ENCODE measurements at places on chromosomes 12 and 14. TPM values are rescaled to one million over a fixed set of nuclear protein-coding genes. Genes with fewer than 3 reads are reported as not detected.
A peak's percentile ranks its signal among the peaks of the same experiment; 100 is the strongest.

DNA sequence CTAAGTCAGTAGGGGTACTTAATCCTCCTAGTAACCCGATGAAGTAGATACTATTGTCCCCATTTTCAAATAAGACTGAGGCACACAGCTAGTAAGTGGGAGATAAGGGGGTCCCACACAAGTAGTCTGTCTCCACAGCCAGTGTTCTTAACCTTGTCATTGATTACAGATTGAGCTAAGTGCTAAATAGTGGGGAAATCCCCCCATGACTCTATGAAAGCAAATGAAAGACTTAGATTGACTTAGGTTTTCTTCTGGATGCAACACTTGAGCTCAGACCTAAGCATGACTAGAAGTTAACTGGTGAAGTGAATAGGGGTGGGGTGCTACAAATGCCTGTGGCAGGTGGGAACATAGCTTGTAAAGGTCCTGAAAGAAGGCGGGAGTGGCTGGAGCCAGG lies 73.8 kb downstream of the SYNE2 start:
- DNase-seq = no peak

Gene CLEC4A
- 2.5 TPM for total RNA-seq

Gene CCDC177
- total RNA-seq = 0.33 TPM

- DNase-seq = no peak
These were observed 71.4 kb downstream of the TMEM260 start for GRCh38 chr14:56650979-56651378.

Gene IL23A
- not detected for total RNA-seq

- no peak for DNase-seq
These were observed 233.8 kb downstream of the CACNA1C start for GRCh38 chr12:2286461-2287131.

DNA sequence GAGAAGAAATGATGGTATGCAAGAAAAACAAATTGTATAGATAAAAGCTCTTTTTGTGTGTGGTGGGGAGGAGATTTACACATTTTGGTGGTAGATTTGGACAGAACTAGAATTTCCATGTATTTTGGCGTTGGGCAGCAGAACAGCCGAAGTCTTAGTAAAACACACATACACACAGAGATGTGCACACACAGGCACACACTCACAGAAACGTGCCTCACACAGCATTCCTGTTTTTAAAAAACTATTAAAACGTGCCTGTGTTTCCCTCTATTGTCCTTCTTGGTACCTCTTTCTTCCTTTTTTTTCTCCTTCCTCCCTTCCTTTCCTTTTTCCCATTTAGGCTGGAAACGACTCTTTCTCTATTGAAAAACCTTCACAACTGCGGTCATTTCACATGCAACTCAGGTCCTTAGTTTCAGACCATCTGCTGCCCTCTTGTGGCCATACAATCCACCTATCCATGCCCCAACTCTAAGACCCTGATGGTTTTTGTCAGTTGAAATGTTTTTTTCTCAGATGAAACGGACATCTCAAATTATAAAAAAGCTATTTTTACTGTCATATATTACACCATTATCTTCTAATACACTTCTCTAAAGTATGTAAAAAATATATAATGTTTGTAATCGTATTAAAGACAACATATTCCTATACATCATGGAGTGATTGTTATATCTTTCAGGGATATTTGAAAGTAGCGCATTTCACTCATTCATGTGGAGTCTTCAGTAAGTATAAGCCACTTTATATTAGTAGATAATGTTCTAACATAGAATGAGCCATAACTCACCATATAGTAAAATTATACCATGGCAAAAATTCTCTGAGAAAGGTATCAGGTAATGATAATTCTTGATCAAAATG lies 386.7 kb upstream of the NOVA1 start:
- DNase-seq = peak; percentile 40

Gene DDX51
- 16.7 TPM for total RNA-seq

DNA sequence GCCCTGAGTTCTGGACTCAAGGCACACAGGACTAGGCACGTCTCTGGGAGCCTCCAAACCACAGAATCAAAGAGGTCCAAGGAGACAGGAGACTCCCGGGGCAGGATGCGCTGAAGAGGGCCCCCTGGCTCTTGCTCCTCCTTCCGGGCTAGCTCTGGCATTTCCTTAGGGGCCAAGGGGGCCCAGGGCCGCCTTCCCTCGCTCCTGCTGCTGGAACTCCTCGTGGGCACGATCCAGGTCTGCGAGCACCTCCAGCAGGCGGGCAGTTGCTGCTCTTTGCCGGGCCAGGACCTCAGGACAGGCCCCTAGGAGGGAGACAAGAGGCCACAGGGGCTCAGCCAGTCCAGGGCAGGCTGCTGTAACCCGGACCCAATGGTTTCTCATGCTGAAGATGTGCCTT lies 35.8 kb downstream of the RASAL1 start:
- no peak for DNase-seq

Gene TOMM20L
- total RNA-seq = not detected

DNA sequence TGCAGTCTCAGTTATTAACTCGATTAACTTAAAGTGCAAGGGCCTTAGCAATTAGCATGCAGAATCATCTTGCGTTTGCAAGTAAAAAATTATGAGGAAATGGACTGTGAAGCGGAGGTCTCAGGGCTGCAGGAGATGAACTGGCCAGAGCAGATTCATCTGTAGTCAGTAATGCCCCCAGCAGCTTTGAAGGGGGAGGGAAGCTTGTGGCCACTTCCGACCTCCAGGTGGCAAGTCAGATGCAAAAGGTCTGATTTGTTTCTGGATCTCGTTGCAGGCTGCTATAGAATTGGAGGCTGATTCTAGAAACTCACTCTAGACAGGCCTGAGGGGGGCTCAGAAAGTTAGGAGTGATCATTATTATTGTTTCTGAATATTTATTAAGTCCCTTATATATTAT lies 107.4 kb upstream of the RGS6 start:
- no peak for DNase-seq

DNA sequence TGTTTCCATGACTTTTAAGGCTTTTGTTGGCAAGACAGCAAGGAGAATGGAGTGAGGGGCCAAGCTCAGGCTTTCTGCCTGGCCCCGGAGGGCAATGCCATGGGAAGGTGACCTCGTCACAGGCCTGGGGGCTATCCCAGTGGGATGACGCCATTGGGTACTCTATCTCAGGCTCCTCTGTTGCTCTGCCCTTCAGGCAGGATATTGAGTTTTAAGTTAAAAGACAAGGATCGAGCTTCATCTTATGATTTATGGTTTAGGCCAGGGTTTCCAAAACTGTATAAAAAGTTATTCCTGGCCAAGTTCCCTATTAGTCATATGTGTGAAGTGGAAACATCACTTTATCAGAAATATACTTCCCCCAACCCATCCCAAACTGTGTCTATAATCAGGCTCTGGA lies 127.7 kb downstream of the ZFP36L1 start:
- no peak for DNase-seq

DNA sequence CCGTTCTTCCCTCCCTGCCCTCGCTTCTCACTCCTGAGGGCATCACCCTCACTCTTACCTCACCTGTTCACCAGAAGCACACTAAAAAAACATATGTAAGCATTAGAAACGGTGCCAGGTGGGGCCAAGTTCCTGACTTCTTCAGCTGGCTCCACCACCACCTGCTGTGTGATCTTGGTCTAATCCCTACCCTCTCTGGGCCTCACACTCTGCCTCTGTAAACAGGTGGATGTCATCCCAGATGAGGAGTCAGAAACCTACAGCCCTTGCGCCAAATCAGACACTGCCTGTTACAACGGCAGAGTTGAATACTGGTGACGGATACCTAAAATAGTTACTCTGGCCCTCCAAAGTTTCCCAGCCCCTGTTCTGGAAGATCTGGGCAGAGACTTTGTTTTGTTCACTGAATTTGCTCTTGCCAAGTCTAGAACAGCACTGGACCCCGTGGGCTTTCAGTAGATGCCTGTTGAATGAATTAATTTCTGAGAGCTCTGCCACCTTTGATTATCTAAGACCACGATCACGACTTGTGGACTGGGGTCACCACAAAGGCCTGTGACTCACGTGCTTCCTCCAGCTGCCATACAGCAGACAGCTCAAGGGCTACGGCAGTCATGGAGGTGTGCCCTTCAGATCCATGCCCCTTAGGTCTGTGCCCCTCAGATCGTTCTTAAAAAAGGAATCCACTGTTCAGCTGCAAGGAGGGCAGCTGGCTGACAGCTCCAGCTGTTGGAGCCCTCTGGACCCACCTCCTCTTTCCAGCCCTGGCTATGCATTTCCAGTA lies 71.9 kb downstream of the GSC start:
- no peak for DNase-seq

DNA sequence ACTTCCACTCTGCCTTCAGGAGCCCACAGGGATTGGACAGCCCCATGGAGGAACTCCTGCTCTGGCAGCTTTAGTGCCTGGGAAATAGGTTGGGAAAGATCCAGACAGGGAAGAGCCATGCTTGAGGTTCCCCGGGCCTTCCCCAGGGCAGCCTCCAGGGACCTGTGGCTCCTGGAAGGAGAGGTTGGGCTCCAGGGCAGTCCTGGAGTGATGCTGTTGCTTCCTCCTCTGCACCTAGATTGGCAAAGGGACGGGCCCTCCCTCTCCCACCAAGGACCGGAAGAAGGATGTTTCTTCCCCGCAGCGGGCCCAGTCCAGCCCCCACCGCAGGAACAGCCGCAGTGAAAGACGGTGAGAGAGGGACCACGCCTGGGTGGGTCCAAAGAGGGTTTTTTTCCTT lies 16.5 kb downstream of the VASH1 start:
- DNase-seq = peak; percentile 4

Gene SRSF9
- total RNA-seq = 82.5 TPM

- DNase-seq = no peak
These were observed 149.2 kb upstream of the FUT8 start for GRCh38 chr14:65263177-65263788.

DNA sequence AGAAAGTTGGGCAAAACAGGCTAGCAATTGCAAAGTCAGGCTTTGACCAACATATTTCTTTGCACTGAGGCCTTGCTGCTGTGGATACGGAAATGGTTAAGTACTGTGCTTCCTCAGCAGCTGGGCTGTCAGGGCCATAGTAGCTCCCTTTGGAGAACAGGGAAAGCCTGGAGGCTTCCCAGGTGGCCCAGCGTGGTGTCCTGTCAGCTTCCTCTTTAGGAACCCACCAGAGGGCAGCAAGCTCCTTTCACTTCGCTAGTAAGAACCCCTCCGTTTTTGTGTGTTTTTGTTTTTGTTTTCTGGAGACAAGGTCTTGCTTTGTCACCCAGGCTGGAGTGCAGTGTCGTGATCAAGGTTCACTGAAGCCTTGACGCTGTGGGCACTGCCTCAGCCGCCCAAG lies 1.7 kb upstream of the CFAP251 start:
- no peak for DNase-seq

GRCh38 chr12:128811806-128812205 lies 12.0 kb downstream of the SLC15A4 start:
- no peak for DNase-seq

Gene PRR4
- total RNA-seq = 10.0 TPM

GRCh38 chr14:70931008-70931407 lies 23.7 kb downstream of the PCNX1 start:
- no peak for DNase-seq

- DNase-seq = no peak
These were observed 104.8 kb downstream of the GPATCH2L start for GRCh38 chr14:76256545-76256944.

Gene CDH24
- total RNA-seq = 2.2 TPM

GRCh38 chr14:103735022-103735421 lies 19.4 kb downstream of the ZFYVE21 start:
- no peak for DNase-seq

GRCh38 chr12:91513313-91513712 lies 330.7 kb upstream of the DCN start:
- DNase-seq = no peak

Gene KRT6C
- total RNA-seq = not detected

DNA sequence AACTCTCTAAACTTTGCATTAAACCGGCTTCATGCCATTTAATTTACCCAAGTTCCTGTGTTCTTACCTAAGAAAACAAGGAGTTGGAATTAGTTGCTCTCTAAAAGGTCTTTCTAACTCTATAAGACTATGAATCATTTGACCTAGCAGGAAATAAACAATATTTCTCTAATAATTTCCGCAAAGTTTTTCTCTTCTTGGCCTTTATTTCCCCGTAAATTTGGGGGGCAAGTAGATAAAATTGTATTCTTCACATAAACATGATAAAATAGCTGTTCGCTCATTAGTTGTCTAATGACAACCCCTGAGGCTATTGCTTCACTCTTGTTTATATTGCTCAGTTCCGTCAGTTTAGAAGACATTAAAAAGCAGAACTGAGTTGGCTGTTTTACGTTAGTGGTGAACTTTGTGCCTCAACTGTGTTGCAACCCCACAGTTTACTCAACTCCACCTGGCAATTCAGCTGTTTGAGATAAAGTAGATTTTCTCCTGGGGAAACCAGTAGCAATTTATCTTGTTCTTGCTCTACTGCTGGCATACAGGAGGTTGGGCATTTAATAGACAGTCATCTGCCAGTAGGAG lies 74.7 kb downstream of the BTG1 start:
- no peak for DNase-seq

Gene EID3
- total RNA-seq = 12.1 TPM

GRCh38 chr14:72559202-72559601 lies 334.7 kb downstream of the DPF3 start:
- DNase-seq = no peak

GRCh38 chr12:87344699-87345098 lies 684.5 kb downstream of the C12orf50 start:
- DNase-seq = no peak

Gene OTX2
- not detected for total RNA-seq

Gene TGFB3
- total RNA-seq = 4.8 TPM

GRCh38 chr12:18158774-18159557 lies 69.0 kb upstream of the RERGL start:
- DNase-seq = no peak

- DNase-seq = no peak
These were observed 47.7 kb upstream of the MAP3K9 start for GRCh38 chr14:70856851-70857495.

GRCh38 chr12:906062-906585 lies 43.4 kb downstream of the RAD52 start:
- no peak for DNase-seq

GRCh38 chr12:106205208-106206069 lies 42.4 kb downstream of the CKAP4 start:
- DNase-seq = no peak

DNA sequence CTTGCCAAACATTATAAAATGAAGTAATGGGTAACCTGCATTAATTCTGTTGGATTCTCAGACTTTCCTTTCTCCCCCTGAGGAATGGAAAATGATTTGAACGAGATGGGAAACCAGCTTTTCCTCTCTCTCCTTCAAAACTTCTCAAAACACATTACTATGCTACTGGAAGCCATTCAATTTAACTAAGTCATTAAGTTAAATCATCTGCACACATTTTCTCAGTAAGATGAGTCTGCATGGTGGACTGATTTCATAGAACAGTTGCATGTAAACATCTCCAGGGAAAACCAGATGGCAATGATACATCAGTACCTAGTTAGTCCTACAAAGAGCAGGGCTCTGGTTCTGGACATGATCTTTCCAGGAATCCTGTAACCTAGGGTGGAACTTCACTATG lies 59.9 kb downstream of the BMP4 start:
- no peak for DNase-seq

Gene TMTC1
- 71.8 TPM for total RNA-seq

All from breast epithelium (tissue), 4 donors.